ENCODE measurements at places on chromosomes 4 and X.

- DNase-seq, result peak; percentile 36
Observed at GRCh38 chrX:129931411-129932015, 25.5 kb downstream of the UTP14A start.

GRCh38 chr4:76980261-76980660 lies 30.7 kb downstream of the SEPTIN11 start:
- no peak for DNase-seq

GRCh38 chr4:78099058-78099457 lies 41.9 kb downstream of the FRAS1 start:
- DNase-seq, result no peak

DNA sequence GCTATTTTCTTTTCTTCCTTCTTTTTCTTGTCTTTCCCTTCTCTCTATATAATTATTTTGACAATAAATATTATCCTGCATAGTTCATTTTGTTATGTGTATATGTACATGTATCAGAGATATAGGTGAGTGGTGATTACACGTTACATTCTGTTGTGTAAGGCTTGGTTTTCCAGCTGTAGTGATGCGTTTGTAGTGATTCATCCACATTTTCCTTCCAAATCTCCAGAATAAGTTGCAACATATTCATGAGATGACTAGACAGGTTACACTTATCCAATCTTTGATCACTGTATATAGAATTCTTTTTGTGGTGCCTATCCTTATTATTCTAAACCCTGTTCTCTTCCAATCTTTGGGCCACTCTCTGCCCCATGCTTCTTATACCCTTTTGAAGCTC lies 540.2 kb downstream of the GBA3 start:
- DNase-seq, result no peak

DNA sequence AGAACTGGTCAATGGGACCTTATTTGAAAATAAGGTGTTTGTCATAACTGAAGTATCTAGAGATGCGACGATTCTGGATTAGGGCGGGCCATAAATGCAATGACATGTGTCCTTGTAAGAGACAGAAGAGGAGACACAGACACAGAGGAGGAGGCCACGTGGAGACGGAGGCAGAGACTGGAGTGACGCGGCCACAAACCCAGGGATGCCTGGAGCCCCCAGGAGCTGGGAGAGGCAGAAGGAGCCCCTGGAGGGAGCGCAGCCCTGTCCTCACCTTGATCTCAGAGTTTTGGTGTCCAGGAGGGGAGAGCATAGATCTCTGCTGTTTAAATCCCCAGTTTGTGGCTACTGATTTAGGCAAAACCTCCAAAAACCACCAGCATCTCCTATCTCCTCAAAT lies 5.0 kb downstream of the GTPBP6 start:
- DNase-seq, result no peak

GRCh38 chr4:139416073-139416673 lies 37.7 kb upstream of the RAB33B start:
- no peak for DNase-seq

GRCh38 chr4:106369456-106370060 lies 980 bp upstream of the GIMD1 start:
- no peak for DNase-seq

DNA sequence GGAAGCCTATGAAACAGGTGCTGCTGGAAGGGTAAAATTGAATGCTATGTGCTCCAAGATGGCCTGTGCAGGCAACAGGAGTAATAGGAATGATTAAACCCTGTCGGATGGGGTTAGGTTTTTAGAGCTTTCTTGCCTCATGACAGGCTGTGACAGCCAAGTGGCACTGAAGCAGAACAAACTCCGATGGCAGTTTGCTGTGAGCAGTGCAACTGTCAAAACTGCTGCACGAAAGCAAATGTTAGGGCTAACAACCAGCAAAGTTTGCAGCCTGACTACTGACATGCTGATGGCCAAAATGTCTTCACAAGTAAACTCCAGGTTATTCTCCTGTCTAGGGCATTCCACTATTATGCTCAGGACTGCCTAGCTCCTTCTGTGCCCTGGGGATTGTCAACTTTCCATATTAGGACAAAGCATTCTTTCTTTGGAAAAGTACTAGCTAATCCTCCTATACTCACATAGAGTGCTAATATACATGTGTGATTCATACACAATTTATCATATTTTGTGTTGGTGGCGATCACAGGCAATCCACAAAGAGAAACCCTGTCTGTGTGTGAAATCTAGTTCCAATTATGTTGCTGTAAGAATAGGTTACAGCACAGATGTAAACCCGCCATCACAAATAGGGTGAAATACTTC lies 486.6 kb upstream of the TENM3 start:
- no peak for DNase-seq

DNA sequence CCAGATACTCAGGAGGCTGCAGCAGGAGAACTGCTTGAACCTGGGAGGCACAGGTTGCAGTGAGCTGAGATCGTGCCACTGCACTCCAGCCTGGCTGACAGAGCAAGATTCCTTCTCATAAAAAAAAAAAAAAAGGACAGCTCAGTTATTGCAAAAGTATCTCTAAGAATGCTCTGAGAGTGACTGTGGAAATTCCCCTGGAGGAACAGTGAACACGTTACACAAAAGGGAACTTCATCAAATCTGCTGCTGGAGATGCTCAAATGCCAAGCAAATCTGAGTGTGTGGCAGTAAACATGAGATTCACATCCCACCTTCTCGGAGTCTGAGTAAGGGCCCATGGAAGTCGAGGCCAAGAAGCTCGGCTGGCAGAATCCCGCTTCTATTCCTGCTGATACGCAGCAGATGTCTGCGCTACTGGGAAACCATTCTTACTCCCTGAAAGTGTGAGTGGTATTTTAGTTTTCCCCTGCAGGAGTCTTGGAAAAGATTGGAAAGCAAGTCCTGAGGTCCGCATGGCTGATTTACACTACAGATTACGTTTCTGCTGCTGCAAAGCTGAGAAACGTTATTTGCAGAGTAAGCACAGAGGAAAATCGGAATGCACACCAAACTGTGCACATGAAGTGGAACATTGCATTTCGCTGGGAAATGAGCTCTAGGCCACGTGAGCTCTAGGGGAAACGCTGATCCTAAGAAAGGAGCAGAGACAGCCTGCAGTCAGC lies 162.9 kb downstream of the NSUN7 start:
- no peak for DNase-seq

- DNase-seq, result no peak
Observed at GRCh38 chr4:189600718-189601435, 339.8 kb upstream of the FRG1 start.

DNA sequence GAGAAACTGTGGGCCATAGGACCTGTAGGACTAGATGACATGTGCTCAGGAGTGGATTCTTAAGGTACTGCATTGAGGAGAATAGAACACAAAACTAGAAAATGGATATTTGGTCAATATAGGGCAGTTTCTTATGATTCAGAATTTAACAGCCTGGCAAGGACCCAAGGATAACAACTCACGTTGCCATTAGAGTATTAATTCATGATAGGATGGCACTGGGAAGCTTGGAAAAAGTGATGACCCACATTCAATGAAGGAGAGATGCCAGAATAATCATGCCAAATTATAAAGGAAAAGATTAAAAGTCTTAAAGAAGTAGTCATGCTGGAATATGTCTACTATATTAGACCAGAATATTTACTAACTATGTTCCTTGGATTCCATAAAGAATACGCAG lies 594.5 kb downstream of the ANKRD50 start:
- DNase-seq, result no peak

DNA sequence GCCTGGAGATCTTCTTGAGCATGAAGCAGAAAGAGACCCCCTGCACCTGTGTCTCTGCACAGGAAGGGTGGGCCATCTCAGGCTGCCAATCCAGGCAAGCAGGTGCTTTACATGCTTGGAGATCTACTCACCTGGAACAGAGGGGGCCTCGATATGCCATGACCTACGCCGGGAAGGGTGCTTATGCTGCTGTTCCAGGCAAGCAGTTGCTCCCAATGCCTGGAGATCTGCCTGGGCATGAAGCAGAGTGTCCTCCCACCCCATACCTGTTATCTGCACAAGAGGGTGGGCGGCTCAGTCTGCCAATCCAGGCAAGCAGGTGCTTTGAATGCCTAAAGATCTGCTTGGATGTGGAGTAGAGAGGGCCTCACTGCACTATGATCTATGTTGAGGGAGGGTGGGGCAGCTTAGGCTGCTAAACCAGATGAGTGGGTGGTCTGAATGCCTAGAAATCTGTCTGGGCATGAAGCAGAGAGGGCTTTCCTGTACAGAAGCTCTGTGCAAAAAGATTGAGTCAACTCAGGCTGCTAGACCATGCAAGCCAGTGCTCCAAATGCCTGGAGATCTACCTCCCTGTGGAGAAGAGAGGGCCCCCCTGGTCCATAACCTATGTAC lies 104.5 kb upstream of the QRFPR start:
- no peak for DNase-seq

GRCh38 chr4:107825072-107825824 lies 516 bp downstream of the SGMS2 start:
- DNase-seq, result no peak

DNA sequence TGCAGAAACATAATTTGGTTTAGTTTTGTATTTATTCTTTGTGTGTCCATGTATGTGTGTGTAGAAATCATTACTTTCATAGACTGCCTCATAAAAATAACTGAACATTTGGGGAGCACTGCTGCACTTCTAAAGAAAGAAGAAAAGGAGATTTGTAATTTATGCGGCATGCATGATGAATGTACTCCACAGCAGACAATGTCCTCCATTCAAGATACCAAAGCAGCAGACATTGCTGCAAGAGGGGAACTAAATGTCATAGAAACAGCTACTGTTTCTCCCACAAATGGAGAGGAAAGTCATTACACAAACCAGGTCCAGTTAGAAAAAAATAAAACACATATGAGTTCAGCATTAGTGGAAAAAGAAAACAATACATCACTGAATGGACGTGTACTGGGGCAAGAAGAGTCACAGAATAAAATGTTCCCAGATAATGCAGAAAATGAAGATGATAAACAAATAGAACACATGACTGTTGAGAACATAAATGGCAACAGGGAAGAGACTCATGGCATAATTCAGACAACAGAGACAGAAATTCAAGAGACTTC lies 2.6 kb downstream of the DTHD1 start:
- DNase-seq, result no peak

- DNase-seq, result no peak
Observed at GRCh38 chrX:108088511-108088910, 2.8 kb downstream of the PSMD10 start.

DNA sequence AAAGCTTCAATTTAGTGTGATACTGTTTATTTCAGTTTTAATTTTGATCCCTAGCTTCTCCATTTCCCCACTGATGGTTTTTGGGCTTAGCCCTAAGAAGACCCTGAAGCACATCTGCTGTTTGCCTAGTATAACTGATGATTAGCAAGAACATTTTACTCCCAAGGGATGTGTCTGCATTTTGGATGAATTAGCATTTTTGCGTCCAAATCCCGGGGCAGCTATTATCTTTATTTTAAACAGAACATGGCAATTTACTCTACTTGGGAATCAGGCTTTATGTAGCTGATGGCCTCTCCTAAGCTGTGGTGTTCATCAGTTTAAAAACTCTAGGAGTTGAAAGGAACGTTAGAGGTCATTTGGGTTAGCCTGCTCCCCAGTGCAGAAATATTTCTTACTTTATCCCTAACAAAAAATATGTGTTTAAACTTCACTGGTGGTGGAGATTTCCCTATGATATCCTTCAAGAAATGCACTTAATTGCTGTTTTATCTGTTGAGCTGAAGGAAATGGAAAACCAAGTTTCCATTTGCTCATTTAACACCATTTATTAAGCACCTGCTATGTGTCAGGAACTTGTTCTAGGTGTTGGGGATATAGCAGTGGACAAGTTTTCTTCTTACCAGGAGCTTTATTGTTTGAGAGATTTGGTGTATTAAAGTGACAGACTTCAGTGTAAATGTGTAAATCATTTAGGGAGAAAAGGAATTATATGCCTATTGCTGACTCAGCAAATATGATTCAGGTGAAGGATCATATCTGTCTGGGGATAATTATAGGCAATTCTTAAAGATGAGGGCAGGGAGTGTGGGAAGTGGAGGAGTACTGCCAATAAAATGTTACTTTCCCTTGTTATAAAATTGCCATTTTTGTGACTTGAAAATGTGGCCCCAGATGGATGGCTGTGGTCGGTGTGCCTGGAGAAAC lies 3.4 kb downstream of the SEPTIN11 start:
- DNase-seq, result no peak

GRCh38 chr4:37956941-37957340 lies 3.3 kb upstream of the PTTG2 start:
- DNase-seq, result no peak

DNA sequence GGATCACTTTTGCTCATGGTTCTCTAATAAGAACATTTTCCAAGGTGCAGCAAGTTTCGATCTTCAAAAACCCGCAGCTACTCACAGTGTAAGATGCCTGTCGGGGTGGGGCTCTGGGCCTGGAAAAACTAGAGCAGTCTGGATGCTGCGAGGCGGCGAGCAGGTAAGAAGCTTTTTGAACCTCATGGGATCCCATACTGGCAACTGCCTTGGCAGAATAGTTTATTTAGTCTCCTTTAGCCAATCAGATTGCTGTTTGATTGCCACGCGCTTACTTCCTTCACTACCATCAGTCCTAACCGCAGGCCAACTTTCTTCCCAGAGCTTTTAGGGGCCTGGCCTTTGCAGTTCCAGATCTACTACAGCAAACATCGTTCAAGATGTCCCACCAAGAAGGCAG lies 61.3 kb upstream of the MAGEB10 start:
- no peak for DNase-seq

- DNase-seq, result no peak
Observed at GRCh38 chr4:65893271-65893670, 223.0 kb upstream of the EPHA5 start.

DNA sequence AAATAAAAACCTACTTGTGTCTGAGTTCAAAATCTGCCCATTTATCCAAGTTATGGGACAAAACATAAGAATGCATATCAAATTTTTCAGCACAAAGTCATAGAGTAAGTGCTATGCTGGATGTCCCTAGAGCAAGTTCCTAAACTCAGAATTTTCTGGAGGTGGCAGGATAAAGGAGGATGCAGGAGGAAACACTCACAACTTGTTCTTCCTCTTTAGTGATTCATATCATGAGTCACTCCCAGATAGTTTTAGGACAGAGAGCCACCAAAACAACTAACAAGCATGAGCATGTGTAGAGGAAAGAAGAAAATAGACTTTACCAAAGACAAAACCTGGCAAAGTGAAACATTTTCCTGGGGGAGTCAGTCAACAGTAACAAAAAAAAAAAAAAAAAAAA lies 302.7 kb downstream of the KCTD8 start:
- no peak for DNase-seq

DNA sequence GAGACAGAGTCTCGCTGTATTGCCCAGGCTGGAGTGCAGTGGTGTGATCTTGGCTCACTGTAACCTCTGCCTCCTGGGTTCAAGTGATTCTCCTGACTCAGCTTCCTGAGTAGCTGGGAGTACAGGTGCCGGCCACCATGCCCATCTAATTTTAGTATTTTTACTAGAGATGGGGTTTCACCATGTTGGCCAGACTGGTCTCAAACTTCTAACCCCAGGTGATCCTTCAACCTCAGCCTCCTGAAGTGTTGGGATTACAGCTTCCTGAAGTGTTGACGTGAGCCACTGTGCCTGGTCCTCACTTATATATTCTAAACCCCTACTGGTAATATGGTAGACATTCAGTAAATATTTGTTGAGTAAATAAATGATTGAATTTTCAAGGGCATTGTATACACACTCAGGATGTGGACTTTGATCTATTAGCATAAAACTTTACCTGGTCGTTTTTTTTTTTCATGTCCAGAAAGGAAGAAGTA lies 33.0 kb downstream of the MTHFD2L start:
- DNase-seq, result no peak

Measured in activated naive CD4-positive, alpha-beta T cell (primary cell).